Breast epithelium (tissue), 4 donors: ENCODE measurements at places on chromosomes 16 and 17. TPM values are rescaled to one million over a fixed set of nuclear protein-coding genes. Genes with fewer than 3 reads are reported as not detected.
A peak's percentile ranks its signal among the peaks of the same experiment; 100 is the strongest.

DNA sequence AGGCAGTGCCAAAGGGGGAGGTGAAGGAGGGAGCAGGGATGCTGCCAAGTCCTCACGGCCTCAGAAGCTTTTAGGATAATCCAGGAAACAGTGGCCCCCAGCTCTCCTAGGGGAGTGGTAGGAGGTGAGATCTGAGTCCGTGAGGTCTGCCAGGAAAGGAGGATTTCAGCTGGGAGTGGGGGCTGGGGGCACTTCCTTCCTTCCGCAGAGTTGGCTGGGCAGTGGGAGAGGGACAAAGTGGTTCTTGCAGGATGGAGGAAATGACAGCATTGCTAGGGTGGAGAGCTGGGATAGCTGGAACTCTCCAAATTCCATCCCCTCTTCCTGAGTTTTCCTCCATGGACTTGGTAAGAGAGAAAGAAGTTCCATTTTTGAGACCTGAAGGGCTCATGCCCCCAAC is 4.8 kb upstream of the SP6 start:
- no peak for DNase-seq

DNA sequence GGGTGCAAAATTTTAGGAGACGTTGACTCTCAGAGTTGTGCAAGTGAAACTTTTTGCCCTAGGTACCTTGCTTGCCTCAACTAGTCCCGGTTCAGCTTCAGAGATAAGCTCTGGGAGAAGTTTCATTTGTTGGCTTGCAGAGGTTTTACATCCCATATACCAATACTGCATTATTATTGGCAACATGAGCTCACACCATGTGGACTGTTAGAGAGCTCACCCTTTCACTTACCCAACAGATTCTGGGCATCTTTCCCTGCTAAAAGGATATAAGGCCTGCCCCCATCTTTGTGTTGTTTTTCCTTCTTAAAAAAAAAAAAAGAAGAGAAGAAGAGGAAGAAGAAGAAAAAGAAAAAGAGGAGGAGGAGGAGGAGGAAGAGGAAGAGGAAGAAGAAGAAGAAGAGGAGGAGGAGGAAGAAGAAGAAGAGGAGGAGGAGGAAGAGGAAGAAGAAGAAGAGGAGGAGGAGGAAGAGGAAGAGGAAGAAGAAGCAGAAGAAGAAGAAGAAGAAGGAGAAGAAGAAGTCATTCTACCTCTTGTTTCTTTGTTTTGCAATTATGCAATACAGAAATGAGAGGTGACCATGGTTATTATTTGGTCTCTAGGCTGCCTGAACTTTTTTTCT is 292.6 kb upstream of the IRX3 start:
- no peak for DNase-seq

DOC2A gene
- total RNA-seq, result 2.3 TPM

DNA sequence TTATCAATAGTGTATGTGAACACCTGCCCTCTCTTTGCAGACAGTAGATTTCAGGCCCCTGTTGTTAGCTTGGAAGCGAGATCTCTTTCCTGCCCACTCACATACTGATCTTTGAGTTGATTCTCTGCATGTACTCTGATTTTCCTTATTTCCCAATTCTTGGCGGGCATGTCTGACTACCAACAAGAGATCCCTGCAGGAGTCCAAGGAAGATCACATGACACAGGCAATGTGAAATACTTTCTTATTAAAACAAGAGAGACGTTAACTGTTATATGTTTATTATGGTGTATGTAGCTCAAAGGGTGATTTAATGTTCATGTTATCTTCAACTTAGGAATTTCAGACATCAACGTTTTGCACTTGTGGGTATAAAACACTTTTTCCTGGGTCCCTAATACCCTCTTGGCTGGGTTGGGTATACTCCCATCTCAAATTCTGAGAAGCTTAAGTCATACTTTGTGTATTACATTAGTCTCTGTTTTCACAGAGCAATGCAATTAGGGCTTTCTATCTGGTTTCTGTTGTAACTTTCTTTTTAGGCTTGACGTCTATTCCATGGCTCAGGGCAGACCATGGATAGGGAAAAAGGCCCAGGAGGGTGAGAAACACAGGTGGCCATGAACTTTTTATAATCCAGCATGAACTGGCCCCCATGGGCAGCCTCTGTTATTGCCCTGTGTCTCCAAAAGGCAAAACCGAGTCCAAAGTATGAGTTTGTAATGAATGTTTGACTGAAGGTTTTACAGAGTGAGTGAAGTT is 32.2 kb downstream of the HSD17B2 start:
- no peak for DNase-seq

DNA sequence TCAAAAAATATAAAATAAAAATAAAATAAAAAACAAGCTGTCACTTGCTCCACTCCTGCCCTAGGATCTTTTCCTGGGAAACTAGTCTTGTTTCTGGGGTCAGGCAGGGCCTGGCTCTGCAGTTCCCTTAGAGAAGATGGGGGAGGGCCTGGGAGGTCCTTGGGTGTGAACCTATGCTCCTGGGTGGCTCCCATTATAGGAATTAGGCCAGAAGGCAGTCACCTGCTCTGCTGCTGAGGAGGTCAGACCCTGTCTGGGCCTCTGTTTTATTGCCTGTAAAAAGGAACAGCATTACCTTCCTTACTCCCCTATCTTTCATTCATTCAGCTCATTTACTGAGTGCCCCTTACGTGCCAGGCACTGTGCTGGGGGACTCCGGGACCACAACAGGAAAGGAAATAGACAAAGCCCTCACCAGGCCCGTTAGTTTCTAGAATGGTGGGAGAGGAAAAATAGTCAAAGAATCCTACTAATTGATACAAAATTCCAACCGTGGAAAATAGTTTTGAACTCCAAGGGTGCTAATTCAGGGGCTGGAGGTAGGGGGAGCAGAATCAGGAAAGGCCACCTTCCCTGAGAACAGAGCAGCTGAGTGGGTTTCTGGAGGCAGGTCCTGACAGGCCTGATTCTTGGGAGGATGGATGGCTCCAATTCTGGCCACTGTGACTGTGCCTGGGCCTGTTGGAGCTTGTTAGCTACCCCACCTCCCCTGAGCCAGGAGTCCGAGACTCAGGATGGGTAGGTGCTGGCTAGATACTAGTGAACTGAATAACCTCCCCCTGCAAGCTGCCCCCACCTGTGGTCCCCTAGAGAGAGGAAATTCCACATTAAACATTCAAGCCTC is 1.3 kb upstream of the SLC46A1 start:
- no peak for DNase-seq

DNA sequence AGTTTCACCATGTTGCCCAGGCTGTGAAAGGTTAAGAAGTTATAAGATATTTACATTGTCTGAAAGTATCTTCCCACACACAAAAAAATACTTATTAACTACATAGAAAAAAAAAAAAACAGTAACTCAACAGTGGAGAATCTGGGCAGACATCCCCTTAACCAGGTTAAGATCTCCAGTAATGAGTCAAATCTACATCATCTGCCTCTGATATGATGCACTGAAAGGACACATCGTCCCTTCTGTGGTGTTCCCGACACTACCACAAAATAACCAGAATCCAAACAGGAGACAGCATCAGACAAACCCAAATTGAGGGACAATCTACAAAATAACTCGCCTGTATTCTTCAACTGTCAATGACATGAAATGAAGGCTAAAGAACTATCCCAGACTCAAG is 40.0 kb downstream of the CMTM4 start:
- no peak for DNase-seq

- DNase-seq, result no peak
Observed at GRCh38 chr17:69406941-69407340, 7.6 kb upstream of the MAP2K6 start.

IRX3 gene
- total RNA-seq, result 127 TPM

GRCh38 chr17:19757536-19758180 is 9.6 kb upstream of the ALDH3A1 start:
- no peak for DNase-seq

FGF11 gene
- 2.9 TPM for total RNA-seq

C17orf113 gene
- total RNA-seq, result 4.0 TPM

DNA sequence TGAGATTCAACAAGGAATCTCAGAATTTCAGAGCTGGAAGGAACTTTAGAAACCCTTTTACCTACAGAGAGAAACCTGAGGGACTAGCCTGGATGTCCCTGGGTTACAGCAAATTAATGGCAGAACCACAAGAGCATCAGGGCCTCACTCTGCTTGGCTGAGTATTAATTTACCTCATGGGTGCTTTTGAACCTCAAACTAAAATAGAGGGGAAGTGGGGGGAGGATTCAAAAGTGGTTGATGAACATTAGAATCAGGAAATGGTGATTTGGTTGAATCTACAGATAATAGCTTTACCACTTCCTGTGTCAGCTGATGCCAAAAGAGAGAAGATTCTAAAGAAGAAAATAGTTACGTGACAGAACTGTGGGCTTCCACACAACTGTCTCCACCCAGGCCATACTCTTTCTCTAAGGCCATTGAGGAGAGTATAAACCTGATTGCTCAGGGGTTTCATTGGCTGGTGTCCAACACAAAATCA is 11.3 kb upstream of the SKAP1 start:
- DNase-seq, result no peak

GRCh38 chr17:49887086-49887743 is 39.3 kb upstream of the TAC4 start:
- peak; percentile 95 for DNase-seq

- no peak for DNase-seq
Observed at GRCh38 chr17:50853781-50854180, 12.4 kb downstream of the TOB1 start.

SLC25A10 gene
- 28.0 TPM for total RNA-seq

DNA sequence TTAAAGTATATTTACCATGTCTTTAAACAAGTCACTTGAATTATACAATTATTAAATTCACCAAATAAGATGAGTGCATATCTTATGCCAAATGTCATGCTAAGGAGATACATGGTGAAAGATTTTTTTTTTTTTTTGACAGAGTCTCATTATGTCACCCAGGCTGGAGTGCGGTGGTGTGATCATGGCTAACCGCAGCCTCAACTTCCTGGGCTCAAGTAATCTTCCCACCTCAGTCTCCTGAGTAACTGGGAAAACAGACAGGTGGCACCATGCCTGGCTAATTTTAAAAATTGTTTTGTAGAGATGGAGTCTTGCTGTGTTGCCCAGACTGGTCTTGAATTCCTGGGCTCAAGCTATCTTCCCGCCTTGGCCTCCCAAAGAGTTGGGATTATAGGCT is 149.0 kb upstream of the GOT2 start:
- DNase-seq, result no peak

KIFC3 gene
- total RNA-seq, result 15.7 TPM

HOXB9 gene
- 0.32 TPM for total RNA-seq

ADAM11 gene
- total RNA-seq, result 1.3 TPM

DNA sequence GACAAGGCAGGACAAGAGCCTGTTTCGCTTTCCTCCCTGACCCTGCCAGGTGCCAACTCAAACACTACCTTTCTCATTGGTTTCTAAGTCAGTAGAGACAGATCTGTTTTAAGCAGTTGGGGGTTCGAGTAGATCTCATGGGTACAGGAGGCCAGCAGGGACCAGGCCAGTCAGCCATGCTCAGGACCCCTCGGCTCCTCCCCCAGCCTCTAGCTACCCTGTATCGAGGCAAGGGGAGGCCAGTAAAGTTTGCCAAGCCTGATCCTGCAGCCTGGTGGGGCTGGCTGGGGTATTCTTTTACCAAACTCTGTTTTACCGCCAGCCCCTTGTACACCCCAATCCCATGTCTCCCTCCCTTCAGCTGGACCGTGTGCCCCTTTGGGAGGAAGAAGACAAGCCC is 26.6 kb downstream of the OR1D5 start:
- DNase-seq, result no peak

DNA sequence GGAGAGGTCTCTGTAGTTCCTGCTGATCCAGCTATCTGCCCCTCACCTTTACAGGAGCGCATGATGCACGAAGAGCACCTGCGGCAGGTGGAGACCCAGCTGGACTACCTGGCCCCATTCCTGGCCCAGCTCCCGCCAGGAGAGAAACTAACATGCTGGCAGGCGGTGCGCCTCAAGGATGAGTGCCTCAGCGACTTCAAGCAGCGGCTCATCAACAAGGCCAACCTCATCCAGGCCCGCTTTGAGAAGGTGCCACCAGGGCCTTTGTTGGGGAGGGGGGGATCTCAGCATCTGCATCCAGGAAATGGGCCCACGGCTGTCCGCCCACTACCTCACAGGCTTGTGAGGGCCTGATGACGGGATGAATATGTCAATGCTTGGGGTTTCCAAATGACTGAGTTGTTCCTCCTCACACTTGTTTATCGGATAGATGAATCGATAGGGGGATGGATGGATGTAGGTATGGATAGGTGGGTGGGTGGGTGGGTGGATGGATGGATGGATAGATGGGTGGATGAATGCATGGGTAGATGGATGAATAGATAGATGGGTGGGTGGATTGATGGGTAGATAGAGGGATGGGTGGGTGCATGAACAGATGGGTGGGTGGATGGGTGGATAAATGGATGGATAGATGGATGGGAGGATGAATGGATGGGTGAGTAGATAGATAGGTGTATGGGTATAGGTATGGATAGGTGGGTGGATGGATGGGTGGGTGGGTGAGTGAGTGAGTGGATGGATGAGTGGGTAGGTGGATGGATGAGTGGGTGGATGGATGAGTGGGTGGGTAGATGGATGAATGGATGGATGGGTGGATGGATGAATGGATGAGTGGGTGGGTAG is 7.0 kb upstream of the KATNB1 start:
- no peak for DNase-seq

DNA sequence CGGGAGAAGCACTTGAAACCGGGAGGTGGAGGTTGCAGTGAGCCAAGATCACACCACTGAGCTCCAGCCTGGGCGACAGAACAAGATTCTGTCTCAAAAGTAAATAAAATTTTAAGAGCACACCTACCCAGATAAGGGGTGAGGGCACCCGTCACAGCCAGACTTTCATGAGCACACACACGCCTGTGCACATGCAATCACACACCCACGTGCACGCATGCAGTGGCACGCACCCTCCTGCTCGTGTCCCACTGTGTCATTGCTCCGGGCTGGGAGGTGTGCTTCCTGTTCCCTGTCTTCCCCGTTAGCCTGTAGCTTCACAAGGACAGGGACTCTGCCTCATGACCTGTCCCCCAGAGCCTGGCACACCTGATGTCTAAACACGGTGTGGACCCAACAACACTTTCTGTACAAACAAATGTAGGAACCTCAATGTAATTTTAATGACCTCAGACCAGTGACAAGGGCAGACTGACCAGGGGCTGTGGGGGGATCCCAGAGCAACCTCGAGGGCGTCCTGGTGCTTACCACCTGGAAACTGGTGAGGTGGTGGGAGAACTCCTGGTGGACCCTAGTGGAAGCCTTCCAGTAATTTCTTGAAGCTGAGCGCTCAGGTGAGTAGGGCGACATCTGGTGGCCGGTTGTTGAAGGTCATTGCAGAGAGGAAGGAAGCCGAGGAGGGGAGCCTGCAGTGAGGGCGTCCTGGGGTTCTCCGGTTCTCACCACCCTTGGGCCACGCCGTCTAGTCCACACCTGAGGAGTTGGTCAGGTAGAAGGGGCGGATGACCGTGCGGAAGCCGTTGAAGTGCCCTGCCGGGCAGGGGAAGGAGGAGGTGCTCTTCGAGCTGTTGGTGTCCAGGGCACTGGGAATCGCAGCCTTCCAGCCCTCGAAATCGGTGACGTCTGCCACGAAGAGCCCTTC is 8.6 kb downstream of the LGALS3BP start:
- peak; percentile 79 for DNase-seq

IRX5 gene
- total RNA-seq, result 59.0 TPM
